Activated naive CD4-positive, alpha-beta T cell treated with anti-CD3 and anti-CD28 coated beads for 36 hours (primary cell): ENCODE measurements at places on chromosomes 7 and 10.

DNA sequence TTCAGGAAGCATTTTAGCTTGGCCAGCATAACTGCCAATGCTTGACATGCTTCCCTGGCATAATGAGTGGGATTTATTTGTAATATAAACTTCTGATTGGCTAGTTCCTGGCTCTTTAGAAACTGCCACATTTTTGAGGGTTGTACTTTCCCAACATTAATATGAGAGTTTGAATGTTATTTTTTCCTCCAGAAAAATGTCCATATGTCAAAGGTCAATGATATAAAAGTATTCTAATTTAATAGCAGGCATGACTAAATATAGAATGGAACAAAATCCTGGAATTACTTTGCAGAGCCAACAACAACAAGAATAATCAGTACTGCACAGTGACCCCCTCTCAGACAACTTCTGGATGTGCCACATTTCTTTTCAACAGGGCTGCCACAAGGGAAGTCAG, 352.6 kb downstream of the PRPF18 start:
- H3K4me1 ChIP-seq: peaks cover 20% of the 10 kb centered on the region
- no peak overlapping the region for H3K27ac ChIP-seq
- no peak for DNase-seq
- H3K36me3 ChIP-seq: peaks cover 3% of the 10 kb centered on the region
- no peak overlapping the region for H3K4me3 ChIP-seq

DNA sequence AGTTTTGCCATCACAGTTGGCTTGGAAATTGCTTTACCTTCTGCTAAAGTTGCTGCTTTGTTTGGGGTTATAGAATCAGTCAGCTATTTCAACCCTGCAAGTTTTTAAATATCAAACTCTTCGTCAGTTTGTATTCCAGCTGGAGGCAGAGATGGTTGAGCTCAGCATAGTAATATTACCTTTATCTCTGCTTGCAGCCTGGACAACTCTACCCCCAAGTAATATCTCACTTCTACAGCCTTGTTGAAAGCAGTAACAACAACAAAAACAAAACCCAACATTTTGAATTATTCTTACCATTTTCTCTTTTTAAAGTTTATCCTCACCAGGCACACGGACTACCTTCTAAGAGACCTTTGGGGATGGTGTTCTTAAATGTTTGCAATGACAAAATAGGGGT, 239.1 kb upstream of the PHF14 start:
- no peak for DNase-seq
- no peak overlapping the region for H3K27ac ChIP-seq
- no peak overlapping the region for H3K4me3 ChIP-seq
- H3K27me3 ChIP-seq: no peaks in the 10 kb centered on the region

- H3K4me3 ChIP-seq: no peak overlapping the region
- peaks cover 9% of the 10 kb centered on the region for H3K36me3 ChIP-seq
- peaks cover 11% of the 10 kb centered on the region for H3K4me1 ChIP-seq
These were observed 116.1 kb downstream of the RNF216 start for GRCh38 chr7:5665094-5666025.

GRCh38 chr10:51269821-51270220, 195.5 kb downstream of the PRKG1 start:
- no peak overlapping the region for H3K27ac ChIP-seq
- H3K27me3 ChIP-seq: no peaks in the 10 kb centered on the region
- H3K4me3 ChIP-seq: no peak overlapping the region
- no peak for DNase-seq

DNA sequence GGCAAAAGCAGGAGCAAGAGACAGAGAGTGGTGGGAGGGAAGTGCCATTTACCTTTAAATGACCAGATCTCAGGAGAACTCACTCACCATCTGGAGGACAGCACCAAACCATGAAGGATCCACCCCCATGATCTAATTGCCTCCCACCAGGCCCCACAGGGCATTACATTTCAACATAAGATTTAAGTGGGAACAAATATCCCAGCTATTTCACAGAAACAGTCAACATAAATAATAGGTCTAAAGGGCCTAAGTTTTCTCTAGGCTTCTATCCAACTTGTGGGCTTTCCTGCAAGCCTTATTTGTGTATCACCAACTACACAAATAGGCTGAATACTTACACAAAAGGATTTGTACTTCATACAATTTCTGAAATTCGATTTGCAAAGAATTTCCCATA, 196.8 kb upstream of the POT1 start:
- H3K27ac ChIP-seq: no peak overlapping the region
- H3K27me3 ChIP-seq: no peaks in the 10 kb centered on the region
- H3K4me1 ChIP-seq: no peaks in the 10 kb centered on the region
- no peaks in the 10 kb centered on the region for H3K36me3 ChIP-seq
- DNase-seq: no peak

DNA sequence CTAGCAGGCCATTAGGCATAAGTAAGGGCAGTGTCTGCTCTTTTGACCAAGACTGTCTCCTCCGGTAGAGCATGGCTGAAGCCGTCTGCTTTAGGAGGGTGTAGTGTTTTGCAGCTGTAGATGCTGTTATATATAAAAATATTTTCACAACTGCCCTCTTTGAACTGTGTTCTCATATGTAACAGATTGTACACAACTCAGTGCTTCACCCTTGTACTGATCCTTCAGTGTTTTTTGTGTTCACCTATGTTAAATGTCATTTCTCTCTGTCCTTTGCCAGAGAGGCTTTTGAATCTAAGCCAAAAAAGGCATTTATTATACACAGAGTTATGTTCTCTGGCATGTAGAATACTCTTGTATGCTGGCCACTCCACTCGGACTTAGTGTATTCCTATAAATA, 135.5 kb downstream of the BICC1 start:
- no peak overlapping the region for H3K4me3 ChIP-seq
- no peak overlapping the region for H3K27ac ChIP-seq
- DNase-seq: no peak
- H3K4me1 ChIP-seq: no peaks in the 10 kb centered on the region
- H3K27me3 ChIP-seq: no peaks in the 10 kb centered on the region

DNA sequence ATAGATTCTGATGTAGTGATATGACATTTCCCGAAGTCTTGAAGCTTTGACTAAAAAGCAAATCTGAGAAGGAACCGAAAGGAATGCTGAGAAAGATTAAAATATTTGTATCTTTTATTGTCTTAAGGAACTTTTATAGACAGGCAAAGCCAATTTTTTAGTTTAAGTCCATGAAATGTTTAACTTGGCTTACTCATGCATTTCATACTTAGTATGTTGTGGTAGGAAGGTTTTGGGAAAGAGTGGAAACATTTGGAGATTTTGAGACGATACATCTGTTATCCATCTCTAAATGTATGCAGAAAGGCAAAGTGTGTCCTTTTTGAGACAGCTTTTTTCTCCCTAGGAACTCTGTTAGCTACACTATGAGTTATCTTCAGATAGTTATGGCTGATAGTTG, 10.1 kb downstream of the TBC1D12 start:
- peaks cover 32% of the 10 kb centered on the region for H3K27me3 ChIP-seq
- H3K4me1 ChIP-seq: no peaks in the 10 kb centered on the region
- DNase-seq: no peak
- no peak overlapping the region for H3K27ac ChIP-seq
- H3K4me3 ChIP-seq: no peak overlapping the region

GRCh38 chr10:11782793-11783557, 40.2 kb upstream of the PROSER2 start:
- peaks cover 8% of the 10 kb centered on the region for H3K4me1 ChIP-seq
- H3K27me3 ChIP-seq: no peaks in the 10 kb centered on the region
- no peaks in the 10 kb centered on the region for H3K36me3 ChIP-seq

- H3K36me3 ChIP-seq: peaks cover 24% of the 10 kb centered on the region
- DNase-seq: no peak
- H3K27me3 ChIP-seq: no peaks in the 10 kb centered on the region
- no peak overlapping the region for H3K27ac ChIP-seq
These were observed 41.9 kb upstream of the PRKAR1B start for GRCh38 chr7:768881-769504.

DNA sequence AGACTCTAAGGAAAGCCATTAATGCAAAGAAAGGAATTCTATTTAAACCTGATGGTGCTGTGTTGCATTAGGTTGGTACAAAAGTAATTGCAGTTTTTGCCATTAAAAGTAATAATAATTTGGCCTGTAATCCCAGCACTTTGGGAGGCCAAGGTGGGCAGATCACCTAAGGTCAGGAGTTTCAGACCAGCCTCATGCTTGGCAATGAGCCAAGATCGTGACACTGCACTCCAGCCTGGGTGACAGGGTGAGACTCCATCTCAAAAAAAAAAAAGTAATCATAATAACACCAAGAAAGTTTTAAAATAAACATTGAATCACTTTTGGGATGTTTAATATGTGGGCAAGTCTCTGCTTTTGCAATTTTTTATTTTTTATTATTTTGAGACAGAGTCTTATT, 107.3 kb upstream of the FRMD4A start:
- H3K27ac ChIP-seq: no peak overlapping the region
- peaks cover 9% of the 10 kb centered on the region for H3K27me3 ChIP-seq

DNA sequence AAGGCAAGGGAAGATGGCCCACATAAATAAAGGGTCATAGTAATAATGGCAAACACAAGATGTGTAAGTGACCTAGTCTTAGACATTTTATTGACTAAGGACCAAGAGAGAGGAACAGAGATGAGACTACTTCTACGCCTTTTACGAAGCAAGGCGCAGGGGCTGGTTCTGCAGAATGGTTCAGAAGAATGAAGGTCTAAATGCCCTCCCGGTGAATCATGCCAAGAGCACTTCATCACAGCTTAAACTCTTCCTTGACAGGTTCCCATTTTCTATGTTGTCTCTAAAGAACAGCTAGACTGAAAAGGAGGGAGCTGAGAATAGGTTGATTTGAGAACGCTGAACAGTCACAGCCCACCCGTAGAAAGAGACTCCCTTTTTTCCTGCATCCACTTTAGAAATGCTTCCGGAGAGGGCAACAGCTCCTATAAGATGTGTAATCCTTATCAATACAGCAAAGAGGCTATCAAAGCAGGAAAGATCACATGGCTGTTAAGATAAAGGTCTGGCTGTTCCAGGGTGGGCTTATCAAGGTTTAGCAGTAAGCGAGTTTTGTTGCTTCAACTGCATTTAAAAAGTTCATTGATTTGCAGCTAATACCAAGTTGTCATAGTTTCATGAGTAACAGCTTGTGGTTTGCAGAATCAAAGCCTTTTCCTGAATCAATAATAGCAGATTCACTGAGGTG, 93.4 kb upstream of the AUTS2 start:
- H3K4me1 ChIP-seq: no peaks in the 10 kb centered on the region
- DNase-seq: no peak
- no peaks in the 10 kb centered on the region for H3K36me3 ChIP-seq
- H3K27me3 ChIP-seq: no peaks in the 10 kb centered on the region
- no peak overlapping the region for H3K27ac ChIP-seq

- peaks cover 12% of the 10 kb centered on the region for H3K36me3 ChIP-seq
- no peaks in the 10 kb centered on the region for H3K27me3 ChIP-seq
- no peaks in the 10 kb centered on the region for H3K4me1 ChIP-seq
- H3K27ac ChIP-seq: no peak overlapping the region
- H3K4me3 ChIP-seq: no peak overlapping the region
These were observed 13.1 kb downstream of the WNT16 start for GRCh38 chr7:121341933-121342332.

GRCh38 chr10:119686465-119687191, 35.4 kb downstream of the BAG3 start:
- DNase-seq: peak; percentile 93
- no peaks in the 10 kb centered on the region for H3K36me3 ChIP-seq
- H3K27me3 ChIP-seq: no peaks in the 10 kb centered on the region
- peaks cover 25% of the 10 kb centered on the region for H3K4me1 ChIP-seq

GRCh38 chr7:139774376-139774775, 3.4 kb downstream of the HIPK2 start:
- H3K27me3 ChIP-seq: peaks cover 4% of the 10 kb centered on the region
- no peaks in the 10 kb centered on the region for H3K36me3 ChIP-seq
- no peak overlapping the region for H3K4me3 ChIP-seq
- peaks cover 67% of the 10 kb centered on the region for H3K4me1 ChIP-seq
- H3K27ac ChIP-seq: peak overlapping the region; percentile 60

- no peak overlapping the region for H3K27ac ChIP-seq
- H3K27me3 ChIP-seq: no peaks in the 10 kb centered on the region
- H3K36me3 ChIP-seq: peaks cover 34% of the 10 kb centered on the region
- DNase-seq: no peak
These were observed 75.8 kb downstream of the NKX6-2 start for GRCh38 chr10:132710036-132710686.

DNA sequence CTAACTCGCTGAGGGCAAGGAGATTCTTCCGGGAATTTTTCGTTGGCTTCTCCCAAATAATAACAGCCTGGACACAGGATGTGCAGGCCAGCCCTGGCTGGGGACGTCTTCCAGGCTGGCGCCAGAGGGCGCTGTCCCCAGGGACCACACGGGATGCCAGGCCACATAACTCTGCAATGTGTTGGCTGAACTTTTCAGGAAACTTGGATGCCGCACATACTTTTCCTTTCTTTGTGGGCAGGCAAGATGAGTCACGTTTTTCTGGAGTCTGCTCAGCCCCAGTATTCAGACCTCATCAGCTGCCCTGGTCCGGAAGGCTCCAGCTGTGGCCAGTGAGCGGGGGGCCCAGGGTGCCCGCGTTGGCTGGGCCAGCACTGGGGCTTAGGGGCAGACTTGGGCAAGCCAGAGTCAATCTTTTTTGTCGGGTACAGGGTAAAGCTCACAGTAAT, 122.7 kb downstream of the PRKAG2 start:
- H3K36me3 ChIP-seq: no peaks in the 10 kb centered on the region
- DNase-seq: peak; percentile 32
- H3K27me3 ChIP-seq: no peaks in the 10 kb centered on the region
